Choroid plexus epithelial cell (primary cell): ENCODE measurements at places on chromosomes 5 and 9.
A peak's percentile ranks its signal among the peaks of the same experiment; 100 is the strongest.

- DNase-seq: no peak
Observed at GRCh38 chr9:517993-518392, 303.3 kb downstream of the DOCK8 start.

- peak; percentile 43 for DNase-seq
Observed at GRCh38 chr5:431001-431710, 11.8 kb upstream of the EXOC3 start.

DNA sequence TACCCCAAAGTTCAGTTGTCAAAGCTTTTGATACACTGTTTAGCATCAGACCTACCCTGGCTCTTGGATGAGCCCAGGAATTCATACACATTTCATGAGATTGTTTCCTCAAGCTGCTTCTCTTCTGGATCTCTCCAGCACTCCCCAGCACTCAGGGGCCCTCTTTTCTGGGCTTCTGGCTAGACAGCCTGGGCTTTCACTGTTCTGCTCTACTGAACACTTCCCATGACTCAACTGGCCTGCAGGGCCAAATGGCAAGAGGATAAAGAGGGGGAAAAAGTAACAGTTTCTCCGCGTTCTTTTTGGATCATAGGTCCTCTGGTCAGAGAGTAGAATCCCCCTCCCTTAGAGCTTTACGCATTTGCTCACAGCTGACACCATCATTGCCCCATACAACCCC lies 20.9 kb upstream of the LURAP1L start:
- DNase-seq: no peak

DNA sequence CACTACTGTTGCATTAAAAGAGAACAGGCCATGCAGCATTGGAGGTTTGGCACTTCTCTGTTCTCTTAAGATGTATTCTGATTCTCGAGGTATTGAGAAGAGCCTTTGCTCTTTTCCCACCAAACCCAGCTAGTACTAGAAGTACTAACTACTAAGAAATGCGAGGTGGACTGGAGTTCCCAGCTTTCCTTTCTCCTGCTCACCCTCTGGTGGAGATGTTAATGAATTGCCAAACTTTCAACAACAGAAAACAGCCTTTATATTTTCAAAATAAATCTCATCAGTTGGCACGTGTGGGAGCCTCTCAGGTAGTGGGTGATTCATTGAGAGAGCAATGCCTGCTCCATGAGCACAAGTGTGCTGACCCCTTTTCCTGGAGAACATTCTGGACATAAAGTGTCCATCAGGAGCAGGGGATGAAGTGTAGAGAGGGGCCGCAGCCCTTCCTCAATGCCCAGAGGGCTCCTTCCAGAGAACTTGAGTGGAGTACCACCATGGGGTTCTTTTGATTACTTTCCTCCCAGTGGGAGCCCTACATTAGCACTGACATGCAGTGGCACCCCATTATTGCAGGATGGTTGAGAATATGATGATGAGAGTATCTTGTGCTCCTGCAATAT lies 45.7 kb downstream of the TMEM174 start:
- DNase-seq: peak; percentile 84

GRCh38 chr5:94153736-94154450 lies 412.5 kb upstream of the POU5F2 start:
- peak; percentile 8 for DNase-seq

GRCh38 chr5:72988769-72989168 lies 32.9 kb downstream of the FCHO2 start:
- DNase-seq: peak; percentile 16

DNA sequence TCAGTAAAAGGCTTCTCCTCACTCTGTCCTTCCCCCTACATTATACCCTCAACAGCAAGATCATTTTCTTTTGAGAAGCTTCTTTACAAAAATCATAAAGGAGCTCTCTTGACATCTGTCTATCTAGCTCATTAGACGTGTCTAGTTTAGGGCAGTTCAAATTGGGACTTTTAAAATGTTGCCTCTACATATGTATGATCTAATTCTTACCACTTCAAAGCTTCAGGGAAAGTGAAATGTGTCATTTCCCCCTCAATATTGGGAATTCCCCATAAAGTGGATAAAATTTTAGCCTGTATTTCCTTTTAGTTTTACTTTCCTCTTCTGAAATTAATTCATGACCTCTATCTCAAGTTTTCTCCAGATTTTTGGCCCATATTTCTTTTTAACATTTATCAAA lies 323.7 kb downstream of the ARRDC3 start:
- no peak for DNase-seq

- no peak for DNase-seq
Observed at GRCh38 chr9:133889584-133890301, 102.4 kb downstream of the VAV2 start.

DNA sequence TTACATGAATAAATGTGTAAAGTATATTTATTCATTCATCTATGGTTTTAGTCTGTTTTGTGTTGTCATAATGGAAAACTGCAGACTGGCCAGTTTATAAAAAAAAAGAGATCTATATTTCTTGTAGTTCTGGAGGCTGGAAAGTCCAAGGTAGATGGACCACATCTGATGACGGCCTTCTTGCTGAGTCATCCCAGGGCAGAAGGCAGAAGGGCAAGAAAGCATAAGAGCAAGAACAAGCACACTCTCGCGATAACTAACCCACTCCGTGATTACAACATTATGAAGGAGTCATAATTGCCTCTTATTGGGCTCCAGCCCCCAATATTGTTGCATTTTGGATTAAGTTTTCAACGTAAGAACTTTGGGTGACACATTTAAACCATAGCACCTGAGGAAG lies 180.4 kb upstream of the DAB2 start:
- DNase-seq: no peak

DNA sequence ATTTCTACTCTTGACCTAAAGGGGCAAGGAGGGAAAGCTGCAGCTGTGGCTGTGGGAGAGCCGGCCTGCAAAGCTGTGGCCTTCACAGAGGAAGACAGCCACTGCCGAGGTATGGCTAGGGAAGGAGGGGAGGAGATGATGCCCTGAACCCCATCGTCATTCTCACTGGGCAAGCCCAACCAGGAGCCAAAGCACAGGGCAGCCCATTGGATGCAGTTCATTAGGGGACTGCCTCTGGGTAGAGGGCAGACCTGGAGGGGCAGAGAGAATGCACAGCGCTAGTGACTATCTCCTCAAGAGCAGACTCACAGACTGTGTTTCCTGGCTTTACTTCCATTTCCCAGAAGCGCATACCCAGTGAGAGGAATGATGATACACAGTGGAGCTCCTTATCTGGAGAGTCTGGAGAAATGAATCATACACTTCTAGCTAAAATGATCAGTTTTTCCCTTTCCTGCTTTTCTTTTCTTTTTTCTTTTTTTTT lies 47.2 kb upstream of the TTC23L start:
- peak; percentile 78 for DNase-seq

- no peak for DNase-seq
Observed at GRCh38 chr5:136051486-136052220, 22.9 kb downstream of the TGFBI start.

GRCh38 chr5:604391-604831 lies 7.7 kb upstream of the CEP72 start:
- no peak for DNase-seq

DNA sequence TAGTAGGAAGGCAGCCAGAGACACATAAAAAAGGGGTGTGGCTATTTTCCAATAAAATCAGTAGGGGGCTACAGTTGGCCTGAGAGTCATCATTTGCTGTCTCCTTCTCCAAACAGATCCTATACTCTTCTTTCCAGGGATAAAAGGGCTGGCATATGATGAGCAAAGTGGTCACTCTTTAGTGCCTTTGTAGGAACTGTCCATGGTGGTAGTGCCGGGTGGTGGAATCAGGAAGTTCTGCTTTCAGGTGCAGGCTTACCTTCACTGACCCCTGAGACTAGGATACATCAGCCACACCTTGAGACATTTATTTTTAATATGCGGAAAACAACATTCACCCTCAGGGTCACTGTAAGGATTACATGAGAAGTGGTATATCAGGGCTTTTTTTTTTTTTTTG lies 80.8 kb downstream of the ASTN2 start:
- DNase-seq: no peak

DNA sequence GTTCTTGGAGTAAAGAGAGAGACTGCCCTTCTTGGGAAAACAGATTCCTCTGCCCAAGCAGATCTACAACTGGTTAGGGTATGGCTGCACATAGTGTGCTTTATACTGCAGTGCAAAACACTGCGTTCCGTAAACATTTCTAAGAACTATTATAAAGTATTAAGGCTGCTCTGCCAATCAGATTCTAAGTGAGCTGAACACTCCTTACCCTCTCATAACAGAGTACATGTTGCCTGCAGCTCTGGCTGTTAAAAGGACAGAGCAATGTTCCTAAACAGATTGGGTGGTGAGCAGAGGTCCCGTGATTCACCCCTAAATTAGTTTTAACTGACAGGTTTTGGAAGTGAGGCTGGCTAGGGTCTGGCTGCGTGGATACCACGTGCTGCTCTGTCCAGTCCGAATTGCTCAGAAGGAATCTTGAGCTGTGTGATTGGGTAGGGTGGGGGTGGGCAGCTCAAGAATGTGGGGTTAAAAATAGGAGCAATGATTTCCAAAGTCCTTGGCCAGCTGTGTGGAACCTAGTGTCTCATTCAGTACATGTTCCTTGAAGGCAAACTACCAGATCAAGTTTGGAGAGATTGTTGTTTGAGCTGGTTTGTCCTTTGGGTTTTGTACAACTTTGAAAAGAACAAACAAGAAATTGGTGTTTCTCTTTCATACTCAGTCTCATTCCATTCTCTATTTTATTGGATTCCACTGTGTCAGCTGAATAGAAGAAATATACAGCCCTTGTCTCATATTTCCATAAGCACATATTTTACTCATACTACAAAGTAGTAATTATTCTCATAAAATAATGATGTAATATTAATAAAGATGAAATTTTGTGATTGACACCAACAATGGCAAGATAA lies 497.6 kb upstream of the CD180 start:
- peak; percentile 48 for DNase-seq

GRCh38 chr9:86926145-86926544 lies 21.2 kb downstream of the GAS1 start:
- no peak for DNase-seq

GRCh38 chr9:20972684-20973083 lies 58.8 kb downstream of the HACD4 start:
- DNase-seq: no peak

DNA sequence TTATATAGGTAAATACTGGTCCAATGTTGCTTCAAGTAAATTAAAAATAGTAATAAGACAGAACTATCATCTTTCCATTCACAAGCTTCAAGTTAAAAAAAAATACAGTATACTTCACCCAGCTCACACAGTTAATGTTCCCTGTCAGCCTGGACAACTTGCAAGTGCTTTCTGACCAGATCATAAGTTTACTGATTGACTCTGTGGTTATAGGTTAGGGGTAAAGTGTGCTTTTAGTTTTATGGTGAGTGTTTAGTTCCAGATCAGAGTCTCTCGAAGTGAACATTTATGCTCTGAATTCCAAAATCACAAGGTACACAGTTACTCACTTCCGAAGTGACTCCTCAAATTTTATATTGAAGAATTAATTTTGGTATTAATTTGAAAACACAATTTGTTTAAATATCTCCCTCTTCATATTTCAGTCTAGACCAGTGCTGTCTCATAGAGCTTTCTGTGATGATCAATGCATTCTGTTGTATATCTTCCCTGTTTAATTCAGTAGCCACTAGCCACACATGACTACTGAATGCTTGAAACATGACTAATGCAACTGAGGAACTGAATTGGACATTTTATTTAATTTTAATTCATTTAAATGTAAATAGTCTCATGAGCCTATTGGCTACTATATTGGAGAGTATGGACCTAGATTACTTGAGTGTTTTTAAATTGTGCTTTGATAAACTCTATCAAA lies 90.7 kb downstream of the MEF2C start:
- peak; percentile 37 for DNase-seq

DNA sequence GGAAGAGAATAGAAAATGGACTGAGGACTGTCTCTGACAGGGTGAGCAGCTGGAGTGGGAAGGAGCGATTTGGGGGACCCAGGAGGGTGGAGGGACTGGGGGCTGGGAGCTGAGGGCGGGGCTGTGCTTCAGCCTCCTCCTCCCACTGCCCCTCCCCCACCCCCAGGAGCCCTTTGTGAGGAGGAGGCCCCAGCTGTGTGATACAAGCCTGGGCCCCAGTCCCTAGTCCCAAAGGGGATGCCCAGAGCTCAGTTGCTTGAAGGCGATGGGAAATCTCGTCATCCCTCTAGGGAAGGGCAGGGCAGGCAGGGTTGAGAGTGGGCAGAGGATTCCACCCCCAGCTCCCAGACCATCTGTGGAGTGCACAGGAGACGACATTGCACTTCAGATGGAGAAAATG lies at the start of gene SPATA31E1:
SPATA31E1 (plus strand) TSS at position 251 of the 400 bp plus-strand sequence; CDS start at position 266, 15 bp downstream.
- no peak for DNase-seq
